ENCODE measurements at places on chromosomes 7 and 10.

- no peak for DNase-seq
Observed at GRCh38 chr10:69096045-69096444, 8.1 kb downstream of the SRGN start.

DNA sequence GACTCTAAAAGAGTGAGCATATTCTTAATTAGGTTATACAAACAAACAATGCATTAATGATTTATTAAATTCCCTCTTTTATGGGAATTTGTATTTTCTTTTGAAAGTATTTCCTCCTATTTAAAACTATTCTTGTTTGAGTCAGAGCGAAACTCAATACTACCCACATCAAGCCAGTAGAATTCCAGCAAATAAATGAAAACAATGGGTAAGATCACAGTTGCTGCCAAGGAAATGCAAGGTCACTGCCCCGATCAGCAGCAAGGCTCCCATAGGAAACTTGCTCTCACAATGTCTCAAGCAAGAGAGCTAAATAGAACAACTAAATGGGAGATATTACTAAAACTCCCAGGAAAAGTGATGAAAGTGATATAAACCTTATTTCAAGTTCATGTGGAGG is 206.3 kb downstream of the THSD7A start:
- DNase-seq, result no peak

GRCh38 chr10:24156686-24157085 is 52.3 kb upstream of the KIAA1217 start:
- no peak for DNase-seq

DNA sequence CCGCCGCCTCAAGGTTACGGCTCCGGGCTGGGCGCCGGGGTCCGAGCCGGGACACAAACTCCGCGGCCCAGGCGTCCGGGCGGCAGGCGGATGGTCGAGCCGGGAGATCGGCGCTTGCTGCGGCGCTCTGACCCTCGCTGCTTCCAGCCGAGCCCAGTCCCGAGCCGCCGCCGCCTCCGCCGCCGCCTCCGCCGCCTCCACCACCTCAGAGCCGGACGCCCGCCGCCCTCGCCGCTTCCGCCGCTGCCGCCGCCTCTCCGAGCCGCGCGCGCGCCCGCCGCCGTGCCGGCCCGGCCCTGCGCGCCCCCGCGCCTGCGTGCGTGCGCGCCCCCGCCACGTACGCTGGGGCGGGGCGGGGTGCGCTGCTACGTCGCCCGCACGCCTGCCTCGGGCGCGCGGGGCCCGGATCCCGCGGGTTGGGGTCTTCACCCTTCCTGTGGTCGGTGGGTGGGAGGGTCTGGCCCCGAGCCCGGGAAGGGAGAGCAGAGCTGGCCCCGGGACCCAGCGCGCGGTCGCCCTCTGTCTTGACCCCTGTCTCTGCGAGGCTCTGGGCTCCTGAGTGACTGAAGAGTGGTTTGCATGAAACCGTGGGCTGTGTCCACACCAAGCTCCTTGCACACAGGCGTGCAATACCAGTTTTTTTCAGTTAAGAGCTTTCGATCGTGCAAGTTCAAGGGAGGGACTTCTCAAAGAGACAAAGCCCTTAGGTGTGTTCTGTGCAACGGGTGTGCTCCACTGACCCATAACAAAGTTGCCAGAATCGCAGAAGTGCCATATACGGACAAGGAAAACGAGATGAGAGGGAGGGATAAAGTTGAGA is at the start of gene SMURF1:
SMURF1 (minus strand) TSS at position 256 of the 820 bp plus-strand sequence. CDS start 328 bp downstream, outside the sequence.
- DNase-seq, result no peak

DNA sequence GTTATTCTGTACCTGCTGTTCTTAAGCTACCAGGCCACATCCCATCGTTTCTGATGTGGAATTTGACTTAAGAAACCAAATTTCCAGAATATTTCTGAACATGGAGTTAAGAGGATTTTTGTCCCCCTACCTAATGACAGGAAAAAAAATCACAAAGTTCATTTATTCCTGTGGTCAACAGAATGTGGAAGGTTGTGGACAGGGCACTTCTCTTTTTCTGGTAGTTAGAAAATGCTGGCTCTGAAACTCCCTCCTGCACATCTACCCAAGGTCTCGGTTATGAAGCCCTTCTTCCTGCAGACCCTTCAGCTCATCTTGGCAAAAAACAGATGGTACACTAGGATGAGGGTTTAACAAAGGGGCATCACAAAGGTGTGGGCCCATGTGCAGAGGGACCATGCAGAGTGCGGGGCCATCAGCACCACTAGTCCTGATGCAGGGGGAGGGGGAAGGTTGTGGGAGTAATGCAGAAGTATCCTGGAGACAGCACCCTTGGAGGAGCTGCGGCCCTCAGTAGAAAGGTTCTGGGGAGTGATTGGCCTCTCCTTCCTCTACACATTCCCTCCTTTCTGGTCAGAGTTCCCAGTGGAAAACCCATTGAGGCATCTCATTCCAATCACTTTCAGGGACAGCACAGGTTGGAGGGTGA is 9.8 kb downstream of the ALOX5 start:
- no peak for DNase-seq

DNA sequence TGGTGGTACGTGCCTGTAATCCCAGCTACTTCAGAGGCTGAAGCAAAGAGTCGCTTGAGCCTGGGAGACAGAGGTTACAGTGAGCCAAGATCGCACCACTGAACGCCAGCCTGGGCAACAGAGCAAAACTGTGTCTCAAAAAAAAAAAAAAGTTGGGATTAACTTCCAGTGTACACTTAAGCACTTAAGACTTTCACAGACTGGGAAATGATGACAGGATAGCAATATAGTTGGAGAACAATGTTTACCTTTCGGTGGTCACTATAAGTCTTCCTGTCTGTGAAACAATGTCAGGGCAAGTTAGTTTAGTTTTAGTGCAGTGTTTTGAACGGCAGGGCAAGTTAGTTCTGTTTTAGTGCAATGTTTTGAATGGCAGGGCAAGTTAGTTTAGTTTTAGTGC is 130.2 kb downstream of the TPST1 start:
- DNase-seq, result no peak

Measured in HS-5 (cell line).